Heart right ventricle (tissue), 16 donors: ENCODE measurements at places on chromosomes 1 and 21. TPM values are rescaled to one million over a fixed set of nuclear protein-coding genes. Genes with fewer than 3 reads are reported as not detected.

- DNase-seq, result no peak
Measured at GRCh38 chr1:6068932-6069331, 23.2 kb downstream of the KCNAB2 start.

GBP6 gene
- polyA plus RNA-seq, result not detected

- no peak for DNase-seq
Measured at GRCh38 chr21:45457161-45457831, 52.3 kb downstream of the COL18A1 start.

GRCh38 chr1:32580348-32581017 lies 41.3 kb downstream of the ZBTB8A start:
- DNase-seq, result no peak

DNA sequence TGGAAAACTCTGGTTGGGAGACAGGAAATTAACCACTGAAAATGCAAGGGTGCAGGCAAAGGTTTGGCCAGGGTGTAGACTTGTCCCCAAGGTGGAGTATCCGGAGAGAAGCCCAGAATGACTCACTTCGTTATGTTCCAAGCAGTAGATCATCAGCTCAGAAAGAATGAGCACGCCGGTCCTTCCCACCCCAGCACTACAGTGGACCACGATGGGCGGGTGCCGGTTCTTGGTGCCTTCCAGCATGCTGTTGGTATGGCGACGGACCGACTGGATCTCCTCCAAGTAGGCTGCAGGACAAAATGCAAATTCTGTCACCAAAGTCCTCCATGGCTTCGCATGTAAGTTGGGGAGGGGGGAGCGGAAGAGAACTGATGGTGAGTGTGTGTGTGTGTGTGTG lies 83.4 kb downstream of the SMYD2 start:
- peak; percentile 46 for DNase-seq

RGS8 gene
- not detected for polyA plus RNA-seq

GRCh38 chr1:110783292-110783918 lies 89.5 kb upstream of the CD53 start:
- peak; percentile 29 for DNase-seq

- DNase-seq, result no peak
Measured at GRCh38 chr21:32030146-32030652, 157.4 kb downstream of the HUNK start.

PRKCZ gene
- 14.6 TPM for polyA plus RNA-seq

DNA sequence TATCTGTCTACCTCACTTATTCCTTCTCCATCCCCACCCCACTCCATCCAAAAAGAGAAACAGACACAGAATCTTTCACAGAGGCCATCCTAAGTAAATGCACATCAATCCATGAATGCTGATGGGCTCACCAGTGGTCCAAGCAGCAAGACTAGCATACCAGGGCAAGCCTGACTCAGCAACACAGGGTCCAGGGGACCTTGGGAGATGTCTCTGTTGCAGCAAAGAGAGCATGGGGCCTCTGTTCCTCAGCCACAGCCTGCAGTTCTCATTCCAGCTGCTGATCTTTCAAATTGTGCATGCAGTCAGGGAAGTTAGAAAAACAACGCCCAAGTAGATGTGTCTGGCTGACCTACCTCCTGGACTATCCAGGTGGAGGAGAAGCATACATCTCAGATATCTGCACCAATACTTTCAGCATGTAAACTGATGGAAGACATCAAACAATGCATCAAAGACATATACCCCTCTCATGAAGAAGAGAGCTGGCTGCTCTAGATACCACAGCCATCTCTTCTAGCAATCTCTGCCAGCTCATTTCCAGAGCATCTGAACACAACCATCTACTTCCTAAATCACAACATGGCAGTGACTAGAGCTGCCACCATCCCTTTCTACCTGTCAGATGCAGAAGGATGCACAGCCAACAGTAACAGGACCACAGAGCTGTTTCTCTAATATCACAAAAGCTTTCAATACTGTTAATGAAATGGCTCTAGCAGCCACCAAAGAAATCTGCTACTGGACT lies 54.5 kb downstream of the CD34 start:
- no peak for DNase-seq

DNA sequence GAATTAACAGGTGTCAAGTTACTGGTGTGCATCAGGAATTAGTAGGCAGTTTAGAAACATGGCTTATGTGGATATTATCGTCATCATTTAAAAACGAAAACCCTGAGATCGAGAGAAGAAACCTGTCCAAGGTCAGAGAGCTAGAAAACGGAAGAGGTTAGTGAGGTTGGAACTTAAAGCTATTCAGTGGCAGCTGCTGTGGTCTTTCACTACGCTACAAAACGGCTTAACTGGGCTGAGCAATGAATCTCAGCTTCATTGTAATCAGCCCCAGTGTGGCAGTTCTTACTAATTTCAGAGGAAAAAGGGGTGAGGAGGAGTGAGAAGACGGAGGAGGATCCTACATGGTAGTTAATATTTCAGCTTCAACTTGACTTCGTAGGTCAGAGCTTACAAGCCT lies 77.9 kb downstream of the DAB1 start:
- DNase-seq, result no peak

PRELP gene
- 15.3 TPM for polyA plus RNA-seq

GRCh38 chr1:222331340-222331739 lies 216.6 kb downstream of the HHIPL2 start:
- DNase-seq, result no peak

FMN2 gene
- 0.03 TPM for polyA plus RNA-seq

- DNase-seq, result no peak
Measured at GRCh38 chr1:26289158-26290059, 9.5 kb downstream of the SH3BGRL3 start.

DNA sequence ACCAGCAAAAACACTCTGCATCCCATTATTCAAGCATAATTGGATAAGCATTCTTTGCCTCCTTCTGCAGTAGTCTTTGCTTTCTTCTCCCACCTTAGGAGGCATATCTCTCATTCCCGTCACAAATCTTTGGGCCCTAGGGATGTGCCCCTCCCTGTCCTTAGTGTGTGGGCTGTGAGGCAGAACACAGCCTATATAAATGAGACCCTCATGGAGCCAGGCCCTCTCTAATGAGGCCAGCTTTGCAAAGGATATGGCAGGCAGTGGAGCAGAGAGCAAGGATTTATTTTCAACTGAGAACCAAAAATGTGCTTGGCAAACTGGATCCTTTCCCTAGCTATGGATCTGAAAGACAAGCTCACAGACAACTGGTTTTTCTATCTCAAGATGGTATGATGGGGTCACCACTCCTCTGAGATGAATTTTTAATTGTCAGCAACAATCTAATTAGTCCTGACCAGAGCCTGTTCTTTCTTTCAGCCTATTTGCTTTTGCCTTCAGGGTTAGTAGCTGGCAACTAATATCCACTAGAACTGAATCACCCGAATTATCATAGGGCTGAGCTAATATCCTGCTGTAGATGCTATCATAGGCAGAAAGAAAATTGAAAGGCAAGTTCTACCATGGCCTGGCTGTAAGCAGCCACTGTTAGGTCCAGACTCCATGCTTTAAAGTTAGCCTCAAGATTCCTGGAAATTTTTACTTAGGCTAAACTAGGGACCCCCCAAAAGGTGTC lies 134.2 kb downstream of the SYT2 start:
- DNase-seq, result no peak

SPAG17 gene
- polyA plus RNA-seq, result 0.01 TPM
